CD4-positive, alpha-beta T cell treated with Interleukin-17A for 1 hour (primary cell): ENCODE measurements at places on chromosomes 16 and 17.

DNA sequence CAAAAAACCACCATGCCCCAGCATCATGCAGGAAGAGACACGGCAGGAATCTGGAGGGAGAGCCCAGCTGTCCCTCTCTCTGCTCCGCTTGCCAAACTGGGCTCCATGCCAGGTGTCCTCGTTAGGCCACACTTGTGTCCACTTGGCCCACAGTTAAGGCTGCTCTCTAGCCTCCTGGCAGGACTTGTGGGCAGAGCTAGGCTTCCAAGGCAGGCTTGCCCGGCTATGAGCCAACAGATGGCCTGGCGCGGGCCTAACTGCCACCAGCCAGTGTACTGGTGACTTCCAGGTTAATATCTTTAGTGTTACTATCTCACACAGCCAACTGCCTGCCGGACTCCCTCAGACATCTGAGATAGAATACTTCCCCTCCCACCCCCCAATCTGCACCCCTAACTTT is 10.6 kb downstream of the ATP6V0D1 start:
- no peak for DNase-seq

DNA sequence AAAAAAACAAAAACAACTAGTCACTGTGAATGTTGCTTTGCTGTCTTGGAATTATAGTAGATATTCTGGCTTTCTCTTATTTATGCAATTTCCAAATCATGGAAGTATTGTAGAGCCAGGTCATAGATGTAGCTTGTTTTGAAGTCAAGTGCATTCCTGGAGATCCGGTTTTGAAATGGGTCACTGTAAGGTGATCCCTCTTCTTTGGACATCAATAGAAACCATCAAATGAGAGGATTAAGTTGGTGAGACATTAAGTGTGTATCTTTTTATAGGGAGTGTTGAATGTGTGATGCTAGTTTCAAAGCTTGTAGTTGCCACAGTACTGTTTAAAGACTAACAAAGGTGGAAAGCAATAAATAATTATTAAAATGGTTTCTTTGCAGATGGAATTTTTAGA is 4.5 kb downstream of the PRKAR1A start:
- no peak for DNase-seq

- no peak for DNase-seq
Observed at GRCh38 chr17:42908872-42909700, 8.5 kb downstream of the G6PC1 start.

DNA sequence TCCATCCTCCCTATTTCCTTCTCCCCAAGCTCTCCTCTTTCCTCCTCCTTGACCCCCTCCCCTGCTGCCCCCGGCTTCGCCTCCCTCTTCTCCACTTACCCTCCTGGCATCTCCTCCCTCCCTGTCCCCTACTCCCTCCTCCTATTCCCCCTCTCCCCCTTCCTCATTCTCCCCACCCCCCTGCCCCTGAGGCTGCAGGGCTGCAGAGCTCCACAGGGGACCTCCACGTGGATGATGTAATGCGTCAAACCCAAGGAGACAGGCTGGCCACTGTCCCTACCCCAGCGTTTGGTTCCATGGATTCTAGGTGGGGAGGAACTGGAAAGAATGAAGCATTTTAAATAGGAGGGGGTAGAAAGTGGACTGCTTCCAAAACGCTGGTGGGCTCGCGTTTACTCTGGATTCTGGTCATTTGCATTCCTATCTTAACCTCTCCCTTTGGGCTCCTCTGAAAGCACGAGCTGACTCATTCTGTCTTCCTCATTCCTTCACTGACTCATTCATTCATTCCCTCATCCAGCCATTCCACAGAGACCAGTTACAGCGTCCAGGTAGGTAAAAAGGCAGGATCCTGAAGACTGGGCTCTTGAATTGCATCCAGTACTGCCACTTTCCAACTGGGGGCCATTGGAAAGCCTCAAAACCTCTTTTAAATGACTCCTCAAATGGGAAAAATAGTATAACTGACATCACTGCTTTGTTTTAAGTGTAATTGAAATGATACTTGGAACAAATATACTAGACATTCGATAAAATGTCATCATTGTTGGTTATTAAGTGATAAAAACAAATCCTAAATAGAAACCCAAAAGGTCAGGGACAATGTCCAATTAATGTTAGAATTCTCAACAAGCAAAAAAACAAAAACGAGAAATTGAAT is 943 bp upstream of the COTL1 start:
- no peak for DNase-seq

- DNase-seq = no peak
Observed at GRCh38 chr16:68790944-68791343, 52.4 kb upstream of the TANGO6 start.

- DNase-seq = no peak
Observed at GRCh38 chr17:1769822-1770477, 8.1 kb downstream of the SERPINF1 start.

DNA sequence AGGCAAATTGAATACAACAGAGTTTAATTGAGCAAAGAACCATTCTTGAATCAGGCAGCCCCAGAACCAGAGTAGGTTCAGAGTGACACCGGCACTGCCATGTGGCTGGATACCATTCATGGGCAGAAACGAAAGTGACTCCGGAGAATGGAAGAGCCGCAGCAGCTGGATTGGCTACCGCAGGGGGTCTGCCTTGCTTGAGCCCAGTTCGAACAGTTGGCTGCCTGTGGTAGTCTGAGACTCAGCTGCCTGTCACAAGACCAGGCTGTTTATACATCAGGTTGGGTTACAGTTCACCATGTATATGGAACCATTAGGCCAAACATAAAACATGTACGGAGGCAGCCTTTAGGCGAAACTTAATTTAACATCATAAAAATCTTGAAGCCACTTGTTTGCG is 205.2 kb upstream of the CHMP6 start:
- no peak for DNase-seq

- no peak for DNase-seq
Observed at GRCh38 chr17:62704381-62704971, 77.0 kb downstream of the MRC2 start.

GRCh38 chr17:73071066-73071999 is 21.2 kb downstream of the SLC39A11 start:
- no peak for DNase-seq

DNA sequence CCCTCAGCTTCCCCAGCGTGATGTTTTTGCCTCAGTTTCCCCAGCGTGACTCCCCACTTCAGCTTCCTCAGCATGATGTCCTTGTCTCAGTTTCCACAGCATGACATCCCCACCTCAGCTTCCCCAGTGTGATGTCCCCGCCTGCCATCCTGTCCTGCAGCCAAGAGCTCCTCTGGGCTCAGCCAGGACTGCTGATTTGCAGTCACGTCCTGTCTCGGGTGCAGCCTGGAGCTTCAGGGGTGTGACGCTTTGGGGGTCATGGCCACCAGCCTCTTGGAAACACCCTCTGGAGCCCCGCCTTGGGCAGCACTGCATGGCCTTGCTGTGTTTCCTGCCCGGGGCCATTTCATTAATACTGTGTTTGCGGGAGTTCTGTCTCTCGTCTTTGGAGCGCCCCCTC is 16.5 kb upstream of the NUDT16L1 start:
- no peak for DNase-seq

DNA sequence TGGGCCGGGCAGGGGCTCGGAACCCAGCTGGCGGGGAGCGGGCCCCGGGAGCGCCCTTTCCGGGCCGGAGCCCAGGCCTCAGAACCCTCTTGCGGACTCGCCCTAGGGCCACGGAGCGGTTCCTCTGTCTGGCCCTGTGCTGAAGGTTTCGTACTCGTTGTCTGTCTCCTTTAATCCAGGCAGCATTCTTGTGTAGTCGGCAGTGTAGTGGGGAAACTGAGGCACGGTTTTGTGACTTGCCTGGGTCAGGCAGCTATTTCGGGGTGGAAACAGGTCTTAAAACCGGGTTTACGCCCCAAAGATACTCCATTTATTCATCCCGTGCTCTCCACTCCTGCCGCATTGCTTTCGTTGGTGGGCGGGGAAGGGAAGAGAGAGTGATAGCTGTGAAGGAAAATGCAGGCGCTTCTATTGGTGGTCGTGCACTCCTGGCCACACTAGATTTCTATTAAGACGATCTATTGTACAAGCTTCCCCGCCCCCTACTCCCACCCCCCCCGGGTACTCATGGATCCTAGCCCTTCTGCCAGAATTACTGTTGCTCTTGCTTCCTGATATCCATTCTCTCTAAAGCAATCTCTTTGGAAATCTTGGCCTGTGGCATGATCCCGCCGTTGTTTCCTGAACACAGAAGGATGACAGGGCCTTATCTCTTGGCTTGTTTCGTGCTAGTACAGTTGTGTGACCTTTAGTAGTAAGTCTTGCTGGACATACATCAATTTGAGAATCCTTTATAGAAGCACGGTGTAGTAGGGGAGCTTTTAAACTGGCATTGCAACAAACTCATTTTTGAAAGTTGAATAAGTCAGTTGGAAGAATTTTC is 751 bp downstream of the DCAF7 start:
- DNase-seq = peak; percentile 10

DNA sequence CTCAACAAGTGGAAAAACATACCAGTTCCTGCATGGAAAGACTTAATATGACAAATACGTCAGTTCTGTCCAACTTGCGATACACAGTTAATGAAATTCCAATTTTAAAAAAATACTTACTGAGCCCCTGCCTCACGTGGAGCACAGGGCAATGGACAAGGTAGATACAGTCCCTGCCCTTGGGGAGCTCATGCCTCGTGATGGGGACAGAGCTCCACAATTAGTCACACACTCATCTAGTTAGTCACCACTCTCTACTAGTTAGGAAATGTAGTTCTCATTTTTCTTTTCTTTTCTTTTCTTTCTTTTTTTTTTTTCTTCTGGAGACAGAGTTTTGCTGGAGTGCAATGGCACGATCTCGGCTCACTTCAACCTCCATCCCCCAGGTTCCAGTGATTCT is 74.7 kb upstream of the CDH5 start:
- DNase-seq = no peak

GRCh38 chr17:55265311-55266021 is 706 bp downstream of the HLF start:
- DNase-seq = peak; percentile 20

- no peak for DNase-seq
Observed at GRCh38 chr16:7517496-7517895, 184.9 kb downstream of the RBFOX1 start.

GRCh38 chr17:43755389-43755875 is 3.2 kb downstream of the SOST start:
- DNase-seq = no peak

DNA sequence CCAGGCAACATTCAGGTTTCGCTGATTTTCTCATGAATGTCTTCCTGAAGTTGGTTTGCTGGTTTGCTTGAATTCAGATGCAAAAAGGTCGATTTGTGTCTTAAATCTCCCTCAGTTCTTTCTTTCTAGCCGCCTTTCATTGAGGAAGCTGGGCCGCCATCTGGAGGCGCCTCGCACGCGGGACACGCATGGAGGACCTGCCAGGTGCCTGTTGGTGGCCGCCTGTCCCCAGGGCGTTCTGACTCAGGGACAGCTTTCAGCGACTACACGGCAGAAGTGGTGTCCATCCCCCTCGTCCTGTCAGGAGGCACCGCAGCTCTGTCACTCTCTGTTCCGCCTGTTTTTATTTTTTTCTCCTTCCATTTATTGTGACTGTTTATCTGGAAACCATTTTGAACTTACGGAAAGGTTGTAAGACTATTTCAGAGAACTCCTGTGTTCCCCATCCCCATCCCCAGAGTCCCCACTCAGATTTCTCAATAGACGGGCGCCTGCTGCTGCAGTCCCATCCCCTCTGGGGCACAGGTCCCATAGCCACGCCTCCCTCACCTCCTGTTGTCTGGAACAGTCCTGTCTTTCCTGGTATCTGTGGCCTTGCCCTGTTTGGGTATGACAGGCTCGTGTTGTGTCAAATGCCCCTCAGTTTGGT is 33.2 kb downstream of the COX4I1 start:
- DNase-seq = no peak

DNA sequence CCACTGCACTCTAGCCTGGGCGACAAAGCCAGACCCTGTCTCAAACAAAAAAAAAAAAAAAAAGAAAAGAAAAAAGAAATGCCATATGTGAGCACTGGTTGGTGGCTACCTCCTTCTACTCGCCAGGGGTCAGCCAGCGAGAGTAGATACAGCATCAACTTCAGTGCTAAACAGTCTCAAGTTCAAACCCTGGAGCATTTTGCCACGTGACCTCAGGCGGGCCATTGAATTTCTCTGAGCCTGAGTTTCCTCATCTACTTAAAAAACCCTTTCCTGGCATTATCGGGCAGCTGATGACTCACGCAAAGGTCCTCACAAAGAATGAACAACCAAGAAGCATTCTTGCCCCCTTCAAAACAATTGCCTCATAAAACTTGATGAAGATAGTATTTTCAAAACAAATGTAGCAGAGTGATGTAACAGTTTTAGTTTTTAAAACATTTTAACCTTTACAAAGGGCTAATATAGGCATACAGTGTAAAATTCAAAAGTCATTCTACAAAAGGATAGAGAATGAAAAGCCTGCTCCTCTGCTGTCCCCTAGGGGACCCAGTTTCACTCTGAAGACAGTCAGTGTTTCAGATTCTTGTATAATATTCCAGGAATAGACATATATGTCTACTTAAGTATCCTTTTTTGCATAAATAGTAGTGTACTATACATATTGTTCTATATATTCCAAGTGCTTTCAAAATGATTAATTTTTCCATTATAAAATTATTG is 28.4 kb downstream of the DNAH2 start:
- DNase-seq = no peak

- DNase-seq = peak; percentile 76
Observed at GRCh38 chr17:56834380-56835263, 671 bp downstream of the DGKE start.

GRCh38 chr16:85573045-85573695 is 40.0 kb upstream of the GSE1 start:
- no peak for DNase-seq

- peak; percentile 72 for DNase-seq
Observed at GRCh38 chr16:57601801-57602478, 26.5 kb upstream of the ADGRG1 start.

DNA sequence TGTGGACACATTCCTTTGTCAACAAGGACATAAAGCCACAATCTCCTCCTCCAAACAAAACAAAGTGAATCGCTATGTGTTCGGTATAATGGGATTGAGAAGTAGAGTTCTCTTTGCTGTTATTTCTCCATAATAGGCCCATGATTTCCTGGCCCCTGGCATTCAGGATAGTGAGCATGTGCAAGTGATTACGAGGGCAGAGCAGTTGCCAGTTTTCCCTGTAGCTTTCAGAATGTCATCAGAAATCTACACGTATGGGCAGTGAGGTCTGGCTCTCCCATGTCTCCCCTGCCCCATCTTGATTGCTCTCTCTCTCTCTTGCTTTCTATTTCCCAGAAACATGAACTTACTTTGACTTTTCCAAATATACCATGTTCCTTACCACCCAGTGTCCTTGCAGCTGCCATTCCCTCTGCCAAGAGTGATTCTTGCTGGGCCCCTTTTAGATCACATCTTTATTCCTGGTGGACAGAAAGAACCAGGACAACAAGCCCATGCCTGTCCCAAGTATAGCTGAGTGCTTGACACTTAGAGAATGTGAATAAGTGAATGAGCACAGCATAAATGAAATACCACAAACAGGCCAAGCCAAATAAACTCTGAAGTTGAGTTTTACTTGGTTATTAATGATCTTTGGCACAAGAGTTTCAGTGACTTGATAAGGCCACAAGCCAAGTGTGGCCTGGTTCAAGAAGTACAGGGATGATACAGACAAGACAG is 273.1 kb downstream of the CDH13 start:
- DNase-seq = no peak
